ENCODE measurements at places on chromosomes 12 and 14.
A peak's percentile ranks its signal among the peaks of the same experiment; 100 is the strongest.

GRCh38 chr14:68137704-68138619 lies 318.4 kb downstream of the RAD51B start:
- peak; percentile 6 for DNase-seq

GRCh38 chr14:68477110-68477455 lies 315.8 kb downstream of the ZFP36L1 start:
- DNase-seq, result no peak

DNA sequence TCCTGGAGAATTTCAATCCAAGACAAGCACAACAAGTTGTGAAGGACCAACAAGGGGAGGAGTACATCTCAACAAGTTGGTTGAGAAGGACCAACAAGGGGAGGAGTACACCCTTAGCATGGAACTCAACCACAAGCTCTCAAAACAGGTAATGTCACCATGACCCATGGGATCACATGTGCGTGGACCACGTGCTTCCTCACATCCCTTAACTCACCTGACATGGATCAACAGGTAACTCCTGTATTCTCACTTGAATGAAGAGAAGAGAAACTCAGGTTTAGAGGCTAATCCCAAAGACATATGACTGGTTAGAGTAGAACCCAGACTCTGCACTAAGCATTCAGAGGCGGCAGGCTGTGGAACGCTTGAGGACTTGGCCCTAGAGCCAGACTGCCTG lies 6.2 kb downstream of the CRACR2A start:
- no peak for DNase-seq

DNA sequence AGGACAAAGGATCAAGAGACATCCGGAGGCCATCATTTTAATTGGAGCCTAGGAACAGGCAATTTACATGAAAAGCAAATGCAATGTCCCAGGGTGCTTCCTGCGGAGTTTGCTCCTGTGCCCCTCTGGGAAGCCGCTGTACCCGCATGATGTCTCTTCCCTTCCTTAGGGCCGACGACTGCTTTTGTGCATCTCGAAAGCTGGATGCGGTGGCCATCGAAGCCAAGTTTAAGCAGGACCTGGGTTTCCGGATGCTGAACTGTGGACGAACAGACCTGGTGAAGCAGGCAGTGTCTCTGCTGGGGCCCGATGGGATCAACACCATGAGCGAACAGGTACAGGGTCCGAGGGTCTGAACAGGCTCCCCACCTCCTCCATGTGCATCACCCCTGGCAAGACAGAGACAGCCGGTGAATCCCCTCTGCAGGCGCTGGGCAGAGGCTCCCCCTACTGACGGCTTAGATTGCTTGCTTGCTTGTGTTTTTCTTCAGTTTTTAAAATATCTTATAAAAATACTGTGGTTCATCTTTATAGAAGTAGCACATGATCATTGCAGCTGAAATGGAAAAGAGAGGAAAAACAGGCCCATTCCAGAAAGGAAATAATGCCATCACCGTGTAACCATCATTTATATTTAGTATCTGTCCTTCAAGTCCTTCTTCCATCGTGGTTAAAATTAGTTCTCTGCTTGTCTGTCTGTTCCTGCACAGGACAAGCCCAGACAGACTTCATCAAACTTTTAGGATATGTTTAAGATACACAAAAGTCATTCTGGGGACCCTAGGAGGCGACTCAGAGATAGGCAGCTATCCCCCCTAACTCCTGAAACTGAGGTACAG lies 75.4 kb upstream of the PWP1 start:
- DNase-seq, result peak; percentile 43

- DNase-seq, result no peak
Observed at GRCh38 chr14:22007363-22007762, 333.7 kb upstream of the OR4E1 start.

- no peak for DNase-seq
Observed at GRCh38 chr14:26255213-26255612, 342.6 kb downstream of the NOVA1 start.

DNA sequence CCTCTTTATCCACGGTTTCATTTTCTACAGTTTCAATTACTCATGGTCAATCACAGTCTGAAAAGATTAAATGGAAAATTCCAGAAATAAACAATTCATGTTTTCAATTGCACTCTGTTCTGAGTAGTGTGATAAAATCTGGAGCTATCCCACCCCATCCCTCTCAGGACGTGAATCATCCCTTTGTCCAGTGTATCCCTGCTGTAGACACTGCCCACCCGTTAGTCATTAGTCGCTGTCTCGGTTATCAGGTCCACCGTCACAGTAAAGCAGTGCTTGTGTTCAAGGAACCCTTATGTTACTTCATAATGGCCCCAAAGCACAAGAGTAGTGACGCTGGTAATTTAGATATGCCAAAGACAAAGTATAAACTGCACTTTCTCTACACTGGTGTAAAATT lies 141.0 kb upstream of the LMNTD1 start:
- DNase-seq, result no peak

GRCh38 chr14:57295239-57295638 lies 26.5 kb downstream of the AP5M1 start:
- no peak for DNase-seq

DNA sequence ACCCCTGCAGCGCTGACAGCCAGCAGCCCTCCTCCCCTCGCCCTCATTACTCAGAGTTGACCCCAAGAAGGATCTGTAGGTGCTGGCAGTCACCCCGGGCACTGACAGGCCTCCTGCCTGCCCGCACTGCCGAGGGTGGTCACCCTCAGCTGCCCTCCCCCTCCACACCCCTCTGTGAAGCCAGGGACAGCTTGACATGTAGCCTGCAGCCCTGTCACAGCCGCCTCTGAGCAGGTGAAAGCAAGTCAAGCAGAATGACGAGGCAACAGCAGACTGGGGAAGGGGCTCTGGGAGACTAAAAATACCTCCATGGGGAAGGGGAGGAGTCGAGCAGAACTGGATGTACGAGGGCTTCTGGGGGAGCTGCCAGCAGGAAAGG lies 178.1 kb downstream of the DPF3 start:
- no peak for DNase-seq

GRCh38 chr12:124637581-124637981 lies 70.2 kb upstream of the NCOR2 start:
- no peak for DNase-seq

GRCh38 chr12:54590978-54591591 lies 2.6 kb upstream of the PPP1R1A start:
- no peak for DNase-seq

- peak; percentile 97 for DNase-seq
Observed at GRCh38 chr14:31420319-31421111, at the start of gene HEATR5A. Gene HEATR5A, minus strand, starts transcription at chr14:31420550. Its CDS starts 17,575 bp downstream, at chr14:31402975.

GRCh38 chr12:26271889-26272492 lies 76.6 kb downstream of the SSPN start:
- DNase-seq, result peak; percentile 22

DNA sequence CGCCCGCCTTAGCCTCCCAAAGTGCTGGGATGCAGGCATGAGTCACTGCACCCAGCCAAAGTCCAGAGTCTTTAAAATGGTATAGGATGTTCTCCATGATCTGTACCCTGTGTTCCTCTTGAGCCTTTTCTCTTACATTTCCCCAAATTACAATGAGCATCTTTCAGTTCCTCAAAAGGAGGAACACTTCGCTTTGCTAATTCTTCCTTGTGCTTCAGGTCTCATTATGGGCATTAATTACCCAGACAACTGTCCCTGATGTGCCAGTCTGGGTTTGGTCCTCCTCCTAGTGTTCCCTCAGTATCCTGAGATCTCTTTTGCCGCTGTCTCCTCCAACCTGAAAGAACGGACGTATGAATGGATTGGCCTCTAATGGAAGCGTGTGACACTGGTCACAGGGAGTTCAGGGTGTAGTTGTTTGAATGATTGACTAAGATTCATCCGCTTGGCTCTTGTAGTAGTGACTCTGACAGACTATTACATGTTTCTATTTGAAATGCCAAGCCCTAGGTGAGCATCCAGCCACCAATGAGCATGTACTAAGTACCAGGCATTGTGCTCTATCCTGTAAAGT lies 8.2 kb downstream of the PRKCH start:
- DNase-seq, result no peak

DNA sequence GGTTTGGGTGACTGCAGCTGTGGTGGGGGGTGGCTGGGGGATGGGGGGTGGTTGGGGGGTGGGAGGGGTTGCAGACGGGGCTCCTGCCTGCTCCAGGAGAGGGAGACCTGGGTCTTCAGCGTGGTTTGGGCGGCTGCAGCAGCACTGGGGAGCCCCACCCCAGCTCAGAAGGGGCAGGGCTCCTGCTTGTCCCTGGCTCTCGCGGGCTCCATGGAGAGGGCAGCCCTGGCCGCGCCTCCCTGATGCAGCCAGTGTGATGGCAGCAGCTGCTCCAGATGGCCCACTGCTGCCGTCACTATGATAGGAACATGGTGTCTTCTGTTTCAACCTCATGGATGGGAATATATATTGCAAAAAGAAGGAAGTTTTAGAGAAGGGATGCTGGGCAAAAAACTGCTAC lies 22.9 kb downstream of the TRHDE start:
- DNase-seq, result no peak

DNA sequence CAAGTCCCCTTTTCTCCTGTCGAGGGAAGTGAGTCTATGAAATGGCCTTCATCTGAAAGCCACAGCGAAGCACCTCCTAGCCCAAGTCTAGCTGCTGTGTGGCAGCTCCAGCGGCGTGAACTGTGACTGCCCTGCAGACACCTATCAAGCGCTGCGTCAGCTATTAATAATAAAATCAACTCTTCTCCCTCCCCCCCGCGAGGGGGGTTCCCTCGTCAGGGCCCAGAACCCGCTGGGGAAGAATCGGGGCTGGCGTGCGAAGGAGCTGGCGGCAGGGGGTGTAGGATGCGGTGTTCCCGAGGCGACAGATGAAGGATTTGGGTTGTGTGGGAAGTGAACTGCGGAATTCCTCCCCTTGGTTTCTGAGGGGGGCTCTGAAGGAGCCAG lies 662 bp upstream of the ATP2A2 start:
- peak; percentile 63 for DNase-seq

GRCh38 chr14:102927346-102927877 lies 4.9 kb downstream of the AMN start:
- DNase-seq, result no peak

DNA sequence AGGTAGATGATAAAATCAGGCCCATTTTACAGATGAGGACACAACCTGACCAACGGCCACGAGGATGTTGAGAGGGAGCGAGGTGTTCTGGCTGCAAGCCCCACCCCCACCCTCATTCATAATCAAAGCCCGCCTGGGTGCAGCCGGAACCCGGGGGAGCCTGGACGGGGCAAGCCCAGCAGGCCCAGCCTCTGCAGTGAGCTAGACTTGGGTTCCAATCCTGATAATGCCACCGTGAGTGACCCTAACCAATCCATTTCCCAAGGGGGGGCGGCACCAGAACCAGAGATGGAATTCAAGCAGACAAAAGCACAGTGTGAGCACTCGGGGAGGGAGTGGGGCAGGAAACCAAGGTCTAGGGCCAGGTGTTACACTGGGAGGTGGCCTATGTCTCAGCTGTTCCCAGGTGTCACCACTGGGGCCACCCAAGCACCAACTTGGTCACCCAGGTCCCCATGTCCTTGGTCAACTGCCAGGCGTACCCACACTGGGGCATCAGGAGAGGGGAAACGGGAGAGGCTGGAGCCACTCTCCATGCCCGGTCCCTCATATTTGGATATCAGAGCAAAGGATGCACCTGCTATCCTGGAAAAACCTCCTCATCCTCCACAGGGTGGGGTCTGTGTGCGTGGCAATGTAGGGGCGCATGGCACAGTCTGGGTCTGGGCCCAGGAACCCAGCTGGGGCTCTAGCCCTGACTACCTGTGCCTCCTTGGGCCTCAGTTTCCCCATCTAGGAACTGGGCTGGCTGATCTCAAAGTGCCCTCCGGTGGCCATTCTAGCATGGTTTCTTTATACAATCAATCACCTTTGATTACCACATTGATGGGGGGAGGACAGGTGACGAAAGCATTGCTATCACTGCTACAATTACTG lies 58.4 kb downstream of the FAM222A start:
- no peak for DNase-seq

- peak; percentile 69 for DNase-seq
Observed at GRCh38 chr14:65731933-65732506, 319.5 kb downstream of the FUT8 start.

- no peak for DNase-seq
Observed at GRCh38 chr14:104437703-104438102, 141.9 kb upstream of the C14orf180 start.

GRCh38 chr12:93288626-93289025 lies 89.1 kb upstream of the NUDT4 start:
- DNase-seq, result no peak

DNA sequence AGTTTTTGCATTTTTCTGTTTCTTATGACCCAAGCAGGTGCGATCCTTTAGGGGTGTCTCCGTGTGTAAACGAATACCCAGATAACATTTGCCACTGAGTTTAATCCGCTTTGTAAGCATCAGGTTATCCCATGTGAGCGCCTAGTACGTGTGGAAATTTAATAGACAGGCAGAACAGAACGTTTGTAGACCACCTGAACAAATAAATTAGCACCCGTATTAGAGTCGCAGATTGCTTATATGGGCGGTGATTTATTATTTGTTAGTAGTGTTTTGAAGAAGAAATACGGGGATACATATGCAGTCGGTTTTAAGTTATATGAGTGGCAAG lies 325 bp downstream of the C12orf60 start:
- DNase-seq, result no peak

- peak; percentile 45 for DNase-seq
Observed at GRCh38 chr14:75279153-75279762, 630 bp downstream of the FOS start.

GRCh38 chr12:112870267-112870980 lies 36.3 kb upstream of the OAS1 start:
- no peak for DNase-seq

- no peak for DNase-seq
Observed at GRCh38 chr12:102498471-102498870, 18.1 kb upstream of the IGF1 start.

GRCh38 chr14:104223101-104224041 lies 85.0 kb downstream of the KIF26A start:
- no peak for DNase-seq

- peak; percentile 8 for DNase-seq
Observed at GRCh38 chr14:80364274-80364673, 153.0 kb upstream of the DIO2 start.

- no peak for DNase-seq
Observed at GRCh38 chr14:20998674-20999366, at the start of gene SLC39A2. Gene SLC39A2, plus strand, starts transcription at chr14:20999293. Its CDS starts 154 bp downstream, at chr14:20999447.

GRCh38 chr12:27207615-27208413 lies 36.3 kb upstream of the STK38L start:
- DNase-seq, result peak; percentile 63

- DNase-seq, result no peak
Observed at GRCh38 chr14:103923863-103924262, 4.4 kb upstream of the TDRD9 start.

Measured in GM20000 (cell line).